Activated CD4-positive, alpha-beta T cell treated with anti-CD3 and anti-CD28 coated beads, Interleukin-2, amount 50 U/mL, for 16 hours (primary cell): ENCODE measurements at places on chromosomes 3 and 15.

DNA sequence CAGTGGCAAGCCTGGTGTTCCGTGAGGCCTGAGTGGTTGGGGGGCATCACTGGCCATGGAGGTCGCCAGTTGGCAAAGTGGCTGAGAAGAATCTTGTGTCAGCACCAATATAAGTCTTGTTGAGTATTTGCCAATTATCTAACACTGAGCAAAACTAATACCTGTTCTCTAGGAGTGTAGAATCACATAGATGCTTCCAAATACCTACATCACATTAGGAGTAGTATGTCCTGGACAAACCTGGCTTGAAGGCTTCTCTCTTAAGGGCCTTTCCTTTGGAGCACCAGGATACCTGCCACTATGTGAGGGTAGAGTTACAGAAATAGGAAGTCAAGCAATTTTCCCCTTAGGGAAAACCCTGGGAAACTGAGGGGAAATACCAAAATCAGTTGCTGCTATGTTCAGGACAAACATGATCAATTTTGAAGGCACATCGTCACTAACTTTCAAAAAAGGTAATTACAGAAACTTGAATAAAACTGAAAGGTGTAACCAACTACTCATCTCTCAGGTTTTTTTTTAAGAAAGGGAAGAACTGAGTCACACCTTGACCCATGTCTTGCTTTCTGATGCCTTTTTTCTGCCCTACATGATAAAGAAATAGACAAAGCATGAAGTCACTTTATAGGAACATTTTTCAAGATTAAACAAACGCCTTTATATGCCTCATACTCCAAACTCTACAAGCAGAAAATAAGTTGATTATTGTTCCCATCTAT lies 100.4 kb downstream of the IMPG2 start:
- peak; percentile 3 for DNase-seq

GRCh38 chr3:160564949-160565441 lies 376 bp downstream of the KPNA4 start:
- peak; percentile 54 for DNase-seq

- peak; percentile 40 for DNase-seq
These were observed 4.8 kb downstream of the UBE2E1 start for GRCh38 chr3:23810343-23811184.

DNA sequence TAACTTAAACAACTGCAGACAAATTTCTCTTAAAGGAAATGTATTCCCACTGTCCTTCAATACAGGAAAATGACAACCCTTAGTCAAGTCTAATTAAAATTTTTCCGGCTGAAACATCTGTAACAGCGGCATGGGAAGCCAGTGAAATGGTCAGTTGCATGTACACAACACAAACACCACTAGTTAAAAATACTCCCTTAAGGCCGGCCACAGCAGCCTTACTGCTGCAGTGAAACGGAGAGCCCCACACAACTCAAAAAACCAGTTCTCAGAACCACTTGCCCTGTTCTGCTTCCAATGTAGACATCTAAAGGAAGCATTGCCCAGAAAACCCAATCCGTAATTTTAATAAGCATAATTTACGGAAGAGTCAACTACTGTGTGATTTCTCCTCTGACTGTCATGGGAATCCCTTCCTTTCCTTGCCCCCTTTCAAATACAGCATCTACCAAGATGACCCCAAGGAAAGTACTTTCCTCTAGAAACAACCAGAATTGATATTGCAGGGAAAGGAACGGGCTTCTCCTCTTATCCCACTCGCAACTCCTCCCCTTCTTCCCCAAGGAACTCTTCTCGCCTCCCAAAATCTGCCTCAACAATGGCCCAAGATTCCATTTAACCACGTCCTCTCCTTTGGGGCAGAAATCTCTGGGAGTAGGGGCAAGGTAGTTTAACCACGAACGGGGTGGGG lies 1.6 kb downstream of the FBN1 start:
- no peak for DNase-seq

- no peak for DNase-seq
These were observed 30.5 kb upstream of the TCF12 start for GRCh38 chr15:56887782-56888438.
